ENCODE measurements at places on chromosomes 12 and 14.

DNA sequence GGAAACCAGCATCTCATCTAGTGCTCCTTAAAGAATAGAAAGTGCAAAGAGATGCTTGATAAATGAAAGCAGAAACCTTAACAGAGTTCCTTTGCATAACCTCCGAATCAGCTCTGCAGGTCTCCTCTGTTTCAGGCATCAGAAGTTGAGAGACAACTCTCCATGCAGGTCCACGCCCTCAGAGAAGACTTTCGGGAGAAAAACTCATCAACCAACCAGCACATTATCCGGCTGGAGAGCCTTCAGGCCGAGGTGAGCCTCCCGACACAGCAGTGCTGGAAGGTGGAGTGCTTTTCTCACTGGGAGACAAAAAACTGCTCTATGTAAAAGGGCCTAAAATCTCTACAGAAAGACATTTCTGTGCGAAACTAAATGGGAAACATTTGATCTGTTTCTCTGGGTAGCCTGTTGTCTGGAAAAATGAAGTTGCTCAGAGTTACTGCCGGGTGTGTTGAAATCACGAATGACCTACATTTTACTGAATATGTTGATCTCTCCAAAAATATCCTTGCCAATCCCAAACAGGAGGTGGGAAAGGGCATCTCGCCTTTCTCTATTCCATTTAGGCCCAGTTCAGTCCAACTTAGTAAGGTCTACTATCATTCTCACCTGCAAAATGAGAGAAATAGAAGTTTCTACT is 54.9 kb downstream of the RAB35 start:
- no peak for DNase-seq

DNA sequence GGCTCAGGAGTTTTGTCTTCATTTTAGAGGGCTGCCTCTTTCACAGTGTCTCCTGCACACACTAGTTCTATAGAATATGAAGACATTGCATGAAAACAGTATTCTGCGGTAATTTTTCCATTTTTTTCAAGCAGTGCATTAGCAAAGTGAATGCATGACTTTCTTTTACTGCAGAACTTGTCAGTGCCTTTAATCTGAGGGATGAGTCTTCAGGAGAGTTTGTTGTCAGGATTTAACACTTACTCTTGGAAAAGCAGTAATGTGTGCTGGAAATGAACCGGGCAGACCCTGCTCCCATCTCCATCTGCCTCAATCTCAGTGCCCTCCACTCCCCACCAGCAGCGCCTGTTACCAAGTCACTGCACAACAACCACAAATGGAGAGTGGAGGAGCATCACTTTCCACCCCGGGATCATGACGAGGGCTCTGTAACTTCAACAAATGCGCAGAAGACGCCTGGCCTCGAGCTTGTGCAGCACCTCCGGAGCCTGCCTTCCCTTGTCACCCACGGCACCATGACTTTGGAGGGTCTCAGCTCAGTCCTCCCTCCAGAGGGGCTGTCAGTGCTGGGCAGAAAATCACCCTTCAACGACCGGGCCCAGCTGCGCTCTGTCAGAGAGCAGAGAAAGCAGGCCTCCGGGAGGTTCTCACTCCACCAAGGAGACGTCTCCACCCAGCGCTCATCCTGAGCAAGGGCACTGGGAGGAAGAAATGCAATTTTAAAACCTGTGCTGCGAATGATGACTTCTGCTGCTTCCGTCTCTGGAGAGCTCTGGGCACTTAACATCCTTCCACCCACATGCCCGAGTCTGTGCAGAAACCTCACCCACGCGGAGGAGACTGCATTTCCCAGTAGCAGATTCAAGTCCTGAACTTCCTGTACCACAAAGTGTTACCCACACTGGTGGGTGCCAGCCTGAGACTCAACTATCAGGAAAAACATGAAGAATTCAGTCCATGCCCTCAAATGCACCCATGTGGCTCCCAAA is 255.7 kb downstream of the ADGRD1 start:
- DNase-seq = no peak

DNA sequence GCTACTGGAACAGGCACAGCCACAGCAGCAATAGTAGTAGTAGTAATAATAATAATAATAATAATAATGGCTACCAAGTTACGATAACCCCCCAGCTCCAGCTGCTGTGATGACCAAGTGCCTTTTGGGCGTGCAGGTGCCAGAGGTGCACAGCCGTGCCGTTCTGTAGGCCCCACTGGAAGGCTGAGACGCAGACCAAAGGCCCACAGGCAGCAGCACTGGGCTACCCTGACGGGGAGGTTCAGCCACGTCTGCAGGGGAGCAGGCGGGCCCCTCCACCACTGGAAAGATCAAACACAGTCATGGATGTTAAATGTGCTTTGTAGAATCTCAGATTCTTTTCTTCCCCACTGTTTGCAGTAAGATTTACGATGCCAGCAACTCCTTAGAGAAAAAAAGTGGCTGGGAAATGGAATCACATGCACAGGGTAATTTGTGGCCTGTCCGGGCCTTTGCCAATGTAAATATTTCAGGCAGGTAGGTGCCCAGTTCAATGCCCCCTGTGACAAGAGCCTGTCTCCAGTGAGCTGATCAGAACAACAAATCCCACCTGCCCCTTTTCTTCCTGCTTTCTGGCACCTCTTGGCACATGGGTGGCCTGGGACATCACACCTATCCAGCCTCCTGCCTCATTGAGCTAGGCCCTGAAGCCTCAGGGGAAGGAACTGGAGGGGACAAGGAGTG is 32.6 kb downstream of the CCDC85C start:
- DNase-seq = no peak

DNA sequence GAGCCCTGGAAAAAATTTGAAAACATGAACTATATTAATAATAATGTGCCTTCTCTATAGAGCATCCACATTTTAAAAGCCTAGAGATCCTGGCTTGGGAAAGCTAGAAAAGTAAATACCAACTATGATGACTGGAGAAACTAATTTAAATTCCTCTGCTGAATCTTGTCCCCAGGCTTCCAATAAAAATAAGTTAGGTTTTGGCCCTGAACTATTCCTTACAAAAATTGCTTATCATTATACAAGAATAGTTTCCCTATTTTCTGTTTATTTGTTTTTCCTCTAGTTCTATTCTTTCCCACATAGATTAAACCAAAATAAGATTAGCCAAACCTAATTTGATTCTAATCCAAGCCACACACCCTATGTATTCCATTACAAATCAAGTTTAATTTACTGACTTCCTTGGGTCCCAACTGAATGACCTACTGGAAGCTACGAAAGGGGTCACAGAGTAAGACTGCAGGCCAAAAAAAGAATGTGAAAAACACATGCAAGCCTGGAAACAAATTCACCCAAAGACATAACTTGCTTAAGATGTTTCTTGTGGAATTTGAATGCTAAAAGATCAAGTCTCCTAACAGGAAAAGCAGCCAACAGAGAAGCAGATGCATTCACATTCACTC is 133.0 kb downstream of the PAWR start:
- no peak for DNase-seq

GRCh38 chr12:101941306-101942249 is 64.2 kb downstream of the DRAM1 start:
- no peak for DNase-seq

DNA sequence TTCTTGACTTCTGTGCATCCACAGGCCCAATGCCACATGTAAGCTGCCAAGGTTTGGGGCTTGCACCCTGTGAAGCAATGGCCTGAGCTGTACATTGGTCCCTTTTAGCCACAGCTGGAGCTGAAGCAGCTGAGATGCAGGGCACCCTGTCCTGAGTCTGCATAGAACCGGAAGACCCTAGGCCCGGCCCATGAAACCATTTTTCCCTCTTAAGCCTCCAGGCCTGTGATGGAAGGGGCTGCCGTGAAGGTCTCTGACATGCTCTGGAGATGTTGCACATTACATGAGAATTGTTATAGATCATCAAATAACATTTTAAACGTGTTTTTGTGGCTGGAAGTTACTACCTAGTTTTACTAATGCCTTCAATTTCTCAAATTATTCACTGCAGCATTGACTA is 188.7 kb downstream of the RPAP3 start:
- no peak for DNase-seq

GRCh38 chr14:26332966-26333365 is 264.9 kb downstream of the NOVA1 start:
- no peak for DNase-seq

- DNase-seq = no peak
Observed at GRCh38 chr14:52286661-52287649, 19.5 kb downstream of the PTGDR start.
